NCI-H2029 treated with DMSO at 0.1 percent for 48 hours (cell line): ENCODE measurements at places on chromosomes 16 and 17.

- no peak for DNase-seq
These were observed 10.0 kb upstream of the CYTH1 start for GRCh38 chr17:78791840-78792709.

DNA sequence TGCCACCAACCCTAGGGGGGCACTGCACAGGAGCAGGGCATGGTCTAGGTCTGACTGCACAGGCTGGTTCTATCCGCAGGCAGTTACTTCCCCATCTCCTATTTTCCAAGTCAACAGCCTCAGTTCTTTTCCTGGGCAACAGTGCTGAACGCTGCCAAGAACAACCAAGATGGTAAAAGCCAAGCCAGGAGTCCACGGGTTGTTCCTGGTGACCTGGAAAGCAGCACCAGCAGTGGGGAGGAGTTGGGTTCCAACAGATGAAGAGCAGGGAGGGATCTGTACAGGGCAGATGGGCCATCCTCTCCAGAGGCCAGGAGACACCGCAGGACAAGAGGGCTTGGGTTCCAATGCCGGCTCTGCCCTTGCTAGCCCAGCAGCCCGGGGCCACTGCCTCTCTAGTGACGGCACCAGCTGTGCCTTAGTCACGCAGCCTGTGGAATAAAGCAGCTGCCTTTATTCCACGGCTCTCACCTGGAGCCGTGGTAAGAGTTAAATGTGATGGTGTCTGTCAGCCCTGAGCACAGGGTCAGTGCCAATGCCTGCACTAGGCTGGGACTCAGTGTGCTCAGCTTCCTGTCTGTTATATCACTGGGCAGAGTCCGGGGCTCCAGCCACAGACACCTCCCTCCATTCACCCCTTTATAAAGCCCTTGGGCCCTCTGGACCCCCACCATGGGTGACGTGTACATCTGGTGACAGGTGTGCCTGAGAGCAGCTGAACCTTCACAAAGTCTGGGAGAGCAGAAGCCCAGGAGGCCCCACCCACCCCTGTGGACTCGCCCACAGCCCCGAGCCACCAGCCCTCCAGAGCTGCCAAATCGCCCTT is 44.9 kb downstream of the MARF1 start:
- no peak for DNase-seq

GRCh38 chr17:41863074-41863848 is 2.0 kb downstream of the KLHL11 start:
- DNase-seq: no peak

GRCh38 chr17:35373534-35373983 is at the start of gene SLFN11:
TSS of gene SLFN11 (minus strand) at chr17:35373621. CDS start at chr17:35363807, 9,814 bp downstream.
- no peak for DNase-seq

DNA sequence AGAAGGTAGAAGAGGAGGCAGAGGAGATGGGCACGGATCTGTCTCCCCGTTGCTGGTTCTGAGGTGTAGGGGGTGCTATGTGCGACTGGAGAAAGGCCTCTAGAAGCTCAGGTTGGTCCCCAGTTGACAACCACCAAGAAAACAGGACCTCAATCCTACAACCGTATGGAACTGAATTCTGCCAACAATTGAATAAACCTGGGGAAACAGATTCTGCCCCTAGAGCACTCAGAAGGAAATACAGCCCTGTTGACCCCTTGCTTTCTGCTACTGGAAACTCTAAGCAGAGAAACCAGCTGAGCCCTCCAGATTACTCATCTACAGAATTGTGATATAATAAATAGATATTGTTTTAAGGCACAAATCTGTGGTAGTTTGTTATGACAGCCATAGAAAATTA is 313.0 kb upstream of the GOT2 start:
- no peak for DNase-seq

GRCh38 chr17:31294231-31294630 is 2.8 kb downstream of the OMG start:
- no peak for DNase-seq

DNA sequence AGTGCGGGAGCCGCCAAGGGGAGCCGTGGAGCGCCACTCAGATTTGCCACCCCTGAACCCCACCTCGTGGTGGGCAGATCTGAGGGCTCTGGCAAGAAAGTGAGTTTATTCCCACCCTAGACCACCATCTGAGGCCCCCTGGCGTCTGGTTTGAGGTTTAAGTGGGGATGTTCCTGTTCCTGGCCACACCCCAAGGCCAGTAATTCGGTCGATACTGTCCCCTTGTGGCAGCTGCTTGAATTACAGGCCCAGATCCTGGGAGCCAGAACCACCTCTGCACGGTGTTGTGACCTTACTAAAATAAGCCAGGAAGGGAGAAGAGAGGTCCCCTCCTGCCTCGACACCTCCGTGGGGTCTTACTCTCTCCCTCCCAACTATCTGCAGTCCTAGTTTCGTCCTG is 3.3 kb upstream of the LAT start:
- no peak for DNase-seq
